ENCODE measurements at places on chromosomes 11 and 22.
A peak's percentile ranks its signal among the peaks of the same experiment; 100 is the strongest.

GRCh38 chr11:290621-291231 is 1.8 kb downstream of the PGGHG start:
- no peak for DNase-seq

GRCh38 chr11:66429983-66430602 is 8.6 kb downstream of the MRPL11 start:
- peak; percentile 59 for DNase-seq

- DNase-seq = no peak
These were observed 244.6 kb upstream of the ANO3 start for GRCh38 chr11:26087120-26087935.

GRCh38 chr22:44410451-44410991 is 87.5 kb downstream of the RTL6 start:
- no peak for DNase-seq

- DNase-seq = no peak
These were observed 1.9 kb upstream of the LTBP3 start for GRCh38 chr11:65559951-65560537.

- no peak for DNase-seq
These were observed 32.4 kb upstream of the MYH9 start for GRCh38 chr22:36419912-36420882.

DNA sequence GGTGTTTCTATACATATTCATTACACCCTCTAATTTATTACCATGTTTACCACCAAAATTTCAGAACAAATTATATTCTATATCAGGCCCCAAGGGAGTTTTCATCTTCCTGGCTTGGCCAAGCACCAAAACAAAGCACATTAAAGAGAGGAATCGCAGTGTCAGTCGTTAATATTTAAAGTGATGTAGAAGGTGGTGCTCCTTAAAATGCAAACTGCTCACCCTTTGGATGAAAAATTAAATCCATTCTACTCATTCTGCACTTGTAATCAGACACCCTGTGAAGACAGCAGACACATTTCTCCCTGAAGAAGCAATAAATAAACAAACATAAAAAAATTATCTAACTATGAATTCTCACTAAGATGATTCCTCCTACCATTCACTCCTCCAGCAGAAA is 113.4 kb downstream of the LRRC4C start:
- DNase-seq = no peak

GRCh38 chr22:39013942-39014722 is at the start of gene APOBEC3C:
Gene APOBEC3C (plus strand): TSS chr22:39014257. CDS start chr22:39014363, 106 bp downstream.
- peak; percentile 83 for DNase-seq

DNA sequence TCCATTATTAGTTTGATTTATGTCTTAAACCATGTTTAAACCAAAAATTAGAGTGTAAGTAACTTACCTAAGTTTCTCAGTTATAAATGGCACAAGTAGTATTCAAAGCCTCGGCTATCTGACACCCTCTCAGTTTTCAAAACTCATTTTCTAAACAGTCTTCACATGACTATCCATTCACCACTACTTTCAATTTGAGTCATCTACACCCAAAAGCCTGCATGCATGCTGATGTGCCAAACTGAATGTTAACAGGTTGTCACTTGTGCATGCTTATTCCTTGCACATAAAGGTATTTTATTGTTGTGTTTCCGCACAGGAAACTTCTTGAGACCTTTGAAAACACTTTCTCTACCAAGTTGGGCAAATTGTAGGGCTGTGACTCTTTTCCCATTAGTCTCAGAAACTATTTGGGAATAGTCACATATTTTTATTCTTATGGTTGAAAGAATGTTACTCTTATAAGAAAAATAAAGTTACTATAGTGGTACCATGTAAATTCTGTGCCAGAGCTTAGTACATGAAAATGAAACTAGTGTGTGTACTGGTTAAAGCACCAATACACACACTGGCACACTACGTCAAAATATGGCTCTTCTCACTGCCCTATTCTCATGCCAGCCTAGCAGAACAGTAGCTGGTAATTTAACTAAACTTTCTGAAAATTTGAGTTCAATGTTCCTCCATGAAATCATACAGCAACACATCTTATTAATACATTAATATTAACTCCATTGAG is 2.2 kb upstream of the OR51E2 start:
- DNase-seq = no peak

DNA sequence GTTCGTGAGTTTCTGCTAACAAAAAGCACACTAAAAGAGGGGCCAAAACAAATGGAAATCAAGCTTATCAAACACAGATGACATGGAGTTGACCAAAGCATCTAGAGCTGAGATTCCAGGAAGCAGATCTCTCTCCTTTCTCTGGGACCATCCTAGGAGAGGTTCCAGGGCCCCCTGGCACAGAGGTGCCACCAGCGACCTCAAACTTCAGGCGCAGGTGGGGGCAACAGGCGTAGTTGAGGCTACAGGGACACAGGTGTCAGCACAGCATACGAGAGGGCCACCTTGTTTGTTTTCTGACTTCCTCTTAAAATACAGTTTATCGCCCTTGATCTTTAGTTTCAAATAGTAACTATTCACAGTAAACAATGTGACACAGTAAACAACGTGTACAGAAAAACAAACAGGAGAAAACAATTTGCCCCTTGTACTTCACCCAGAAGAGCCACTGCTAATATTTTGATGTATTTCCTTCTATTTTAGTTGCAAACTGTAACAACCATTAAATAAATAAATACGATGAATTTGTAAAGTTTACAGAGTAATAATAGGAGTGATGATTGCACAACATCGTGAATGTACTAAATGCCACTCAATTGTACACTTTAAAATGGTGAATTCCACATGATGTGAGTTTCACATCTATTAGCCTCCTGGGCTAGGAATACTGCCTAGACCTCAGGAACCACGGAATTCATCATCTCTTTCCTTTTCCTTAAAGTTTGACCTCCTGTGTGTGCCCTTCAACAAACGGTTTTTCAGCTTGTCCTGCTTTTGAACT is 52.2 kb downstream of the IGLL5 start:
- no peak for DNase-seq

DNA sequence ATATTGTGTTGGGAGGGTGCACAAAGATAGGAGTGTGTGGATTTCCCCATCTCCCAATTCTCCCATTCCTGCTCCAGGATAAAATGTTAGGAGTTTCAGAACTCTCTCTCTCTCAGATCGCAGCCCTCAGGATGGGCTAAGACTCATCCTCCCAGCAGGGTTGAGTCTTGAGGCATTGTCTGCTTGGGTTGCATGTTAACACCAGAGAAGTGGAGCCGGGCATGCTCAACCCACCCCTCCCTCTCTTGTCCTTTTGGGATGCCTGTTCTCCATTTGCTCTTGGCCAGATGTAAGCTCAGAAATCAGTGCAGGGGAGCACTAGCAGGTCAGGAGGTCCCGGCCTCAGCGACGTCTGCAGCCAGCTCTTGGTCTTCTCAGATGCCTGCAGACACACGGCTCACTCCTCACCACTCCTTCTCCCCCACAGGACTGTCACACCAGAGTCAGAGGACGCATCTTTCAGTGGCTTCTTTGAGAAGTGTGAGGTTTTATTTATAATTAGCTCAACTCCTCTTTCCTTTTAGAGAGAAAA is 1456.5 kb downstream of the TBC1D22A start:
- DNase-seq = no peak

GRCh38 chr11:46896719-46897406 is 21.5 kb downstream of the LRP4 start:
- no peak for DNase-seq

DNA sequence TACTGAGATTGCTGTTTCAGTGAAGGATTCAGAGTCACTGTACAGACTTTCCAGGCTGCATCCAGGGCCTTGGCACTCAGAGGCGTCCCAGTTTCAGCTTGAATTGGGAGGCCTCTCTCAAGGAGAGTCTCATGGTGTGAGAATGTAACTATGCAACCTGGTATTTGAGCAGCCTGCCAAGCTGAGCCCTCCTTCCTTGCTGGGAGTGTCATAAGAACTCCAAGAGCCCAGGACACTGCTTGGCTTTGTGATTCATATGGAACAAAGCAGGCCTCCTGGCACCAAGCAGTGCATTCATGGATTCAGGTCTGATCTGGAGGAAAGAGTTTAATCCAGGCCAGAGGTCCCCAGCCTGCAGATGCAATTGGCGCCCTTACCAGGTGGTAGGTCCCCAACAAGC is 171.7 kb downstream of the DBX1 start:
- no peak for DNase-seq

DNA sequence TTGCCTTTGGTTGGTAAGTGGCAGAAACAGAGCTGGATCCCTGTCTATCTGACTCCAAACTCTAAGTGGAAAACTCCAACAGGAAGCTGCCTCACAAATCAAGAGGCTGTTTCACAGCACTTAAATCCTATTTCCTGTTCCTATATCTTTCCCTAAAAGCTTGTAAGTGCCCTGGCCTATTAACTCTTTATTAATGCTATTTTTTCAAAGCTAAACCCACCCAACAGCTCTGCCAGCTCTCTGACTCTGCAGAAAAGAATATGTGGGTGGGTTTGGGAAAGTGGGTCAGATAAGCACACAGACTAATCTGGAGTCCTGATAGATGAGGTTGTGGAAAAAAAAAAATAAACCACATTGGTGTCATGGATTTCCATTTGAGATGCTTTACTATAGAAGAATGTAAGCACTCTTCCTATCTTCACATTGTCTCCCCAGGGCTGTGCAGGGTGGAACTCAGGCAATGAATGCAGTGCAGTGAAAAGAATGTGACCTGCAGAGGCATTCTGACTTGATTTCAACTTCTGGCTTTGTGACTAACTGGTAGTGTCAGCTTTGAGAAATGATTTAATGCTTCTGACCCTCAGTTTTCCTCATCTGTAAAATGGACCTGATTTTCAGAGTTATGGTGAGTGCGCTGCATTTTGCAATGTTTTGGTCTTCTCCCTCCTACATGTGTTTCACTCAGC is 125.6 kb downstream of the AASDHPPT start:
- DNase-seq = no peak

Measured in stimulated activated CD8-positive, alpha-beta memory T cell treated with anti-CD3 and anti-CD28 coated beads, Interleukin-15, amount 100 ng/mL, for 48 hours (primary cell).